ENCODE measurements at places on chromosomes 4 and X.

DNA sequence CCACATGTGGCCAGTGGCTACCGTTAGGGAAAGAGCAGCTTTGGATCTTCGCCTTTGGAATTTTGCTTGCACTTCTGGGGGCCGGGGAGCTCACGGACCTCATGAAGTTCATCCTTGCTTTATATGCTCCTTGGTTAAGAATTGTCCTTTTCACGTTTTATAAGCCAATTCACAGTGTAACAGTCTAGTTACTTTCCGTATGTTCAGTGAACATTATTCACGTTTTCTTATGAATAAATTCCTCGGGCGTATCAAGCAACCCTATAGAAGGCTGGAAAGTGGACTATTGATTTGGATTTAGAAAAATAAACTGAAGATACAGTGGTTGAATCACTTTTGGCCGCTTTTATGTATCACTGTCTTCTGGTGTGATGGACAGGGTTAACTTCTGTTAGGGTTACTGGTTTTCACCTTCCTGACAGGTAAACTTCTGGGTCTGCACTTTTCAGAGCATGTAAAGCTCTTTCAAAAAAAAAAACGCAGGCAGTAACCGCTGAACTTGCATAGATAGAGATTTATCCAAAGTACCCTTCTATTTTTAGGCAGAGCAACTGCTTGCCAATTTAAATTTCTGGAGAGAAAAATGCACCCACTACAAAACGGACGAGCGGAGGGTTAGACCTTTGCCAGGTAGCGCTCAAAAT is 569 bp upstream of the PDLIM5 start:
- no peak for DNase-seq

DNA sequence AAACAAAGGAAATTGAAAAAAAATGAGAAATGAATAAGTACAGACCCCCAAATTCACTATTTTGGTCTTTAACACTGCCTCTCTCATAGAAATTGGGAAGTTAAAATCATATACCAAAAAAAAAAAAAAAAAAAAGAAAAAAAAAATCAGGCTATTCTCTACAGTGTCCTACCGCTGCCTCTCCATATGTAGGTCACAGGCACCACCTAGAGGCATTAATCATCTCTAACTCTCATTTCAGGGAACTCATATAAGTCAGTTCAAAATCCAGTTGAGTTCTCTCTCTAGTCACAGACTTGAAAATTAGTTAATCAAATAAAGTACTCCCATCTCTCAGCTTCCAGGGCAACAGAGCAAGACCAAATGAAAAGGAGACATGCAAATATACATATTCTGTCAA is 47.9 kb downstream of the COX18 start:
- no peak for DNase-seq

- DNase-seq, result no peak
Observed at GRCh38 chr4:77590482-77590881, 15.1 kb upstream of the CXCL13 start.

- DNase-seq, result no peak
Observed at GRCh38 chrX:1053072-1053471, 159.4 kb downstream of the CRLF2 start.

DNA sequence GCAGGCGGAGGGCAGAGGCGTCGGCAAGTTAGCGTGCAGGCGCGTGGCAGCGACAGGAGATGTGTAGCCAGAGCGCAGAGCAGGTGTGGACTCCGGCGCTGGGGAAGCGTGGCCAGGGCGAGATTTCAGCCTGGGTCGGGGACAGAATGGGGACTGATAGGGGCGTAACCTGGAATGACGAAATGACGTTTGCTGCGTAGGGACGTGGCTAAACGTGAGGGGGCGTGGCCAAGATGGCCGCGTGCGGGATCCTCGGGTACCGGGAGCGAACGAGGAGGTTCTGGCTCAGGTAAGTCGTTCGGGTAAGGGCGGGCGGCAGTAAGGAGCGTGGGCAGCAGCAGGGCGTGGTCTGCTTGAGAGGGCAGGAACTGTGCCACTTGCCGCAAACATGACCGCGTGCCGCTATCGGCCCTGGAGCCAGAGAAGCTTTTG is 10.9 kb upstream of the CLTRN start:
- no peak for DNase-seq

GRCh38 chr4:8267077-8267476 is 2.5 kb upstream of the HTRA3 start:
- DNase-seq, result no peak

DNA sequence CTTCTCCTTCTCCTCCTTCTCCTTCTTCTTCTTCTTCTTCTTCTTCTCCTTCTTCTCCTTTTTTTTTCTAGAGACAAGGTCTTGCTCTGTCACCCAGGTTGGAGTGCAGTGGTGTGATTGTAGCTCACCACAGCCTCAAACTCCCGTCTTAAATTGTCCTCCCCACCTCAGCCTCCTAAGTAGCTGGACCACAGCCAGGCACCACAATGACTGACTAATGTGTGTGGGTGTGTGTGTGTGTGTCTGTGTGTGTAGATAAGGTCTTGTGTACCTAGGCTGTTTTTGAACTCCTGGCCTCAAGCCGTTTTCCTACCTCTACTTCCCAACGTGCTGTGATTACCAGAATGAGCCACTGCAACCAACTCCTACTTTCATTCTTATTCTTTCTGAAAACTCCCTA is 390.9 kb downstream of the ADAM29 start:
- no peak for DNase-seq

GRCh38 chrX:151929126-151929525 is 16.4 kb downstream of the MAGEA4 start:
- no peak for DNase-seq

DNA sequence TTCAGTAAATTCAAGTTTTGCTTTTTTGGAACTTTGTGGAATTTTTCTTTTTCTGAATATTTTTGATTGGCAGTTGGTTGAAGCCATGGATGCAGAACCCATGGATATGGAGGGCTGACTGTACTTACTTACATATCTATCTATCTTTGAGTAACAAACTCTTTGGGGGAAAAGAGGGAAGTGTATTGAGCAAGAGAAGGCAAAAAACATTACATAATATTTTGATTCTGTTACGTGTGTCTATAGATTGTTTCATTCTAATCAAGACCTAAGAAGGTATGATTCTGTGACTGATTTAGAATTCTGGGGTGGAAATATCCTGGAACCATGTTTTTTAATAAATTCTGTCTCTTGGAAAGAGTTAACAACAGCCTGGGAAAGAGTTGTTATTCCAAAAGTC is 31.5 kb downstream of the GRSF1 start:
- DNase-seq, result no peak

GRCh38 chrX:153445106-153445855 is 575 bp downstream of the TREX2 start:
- DNase-seq, result no peak

DNA sequence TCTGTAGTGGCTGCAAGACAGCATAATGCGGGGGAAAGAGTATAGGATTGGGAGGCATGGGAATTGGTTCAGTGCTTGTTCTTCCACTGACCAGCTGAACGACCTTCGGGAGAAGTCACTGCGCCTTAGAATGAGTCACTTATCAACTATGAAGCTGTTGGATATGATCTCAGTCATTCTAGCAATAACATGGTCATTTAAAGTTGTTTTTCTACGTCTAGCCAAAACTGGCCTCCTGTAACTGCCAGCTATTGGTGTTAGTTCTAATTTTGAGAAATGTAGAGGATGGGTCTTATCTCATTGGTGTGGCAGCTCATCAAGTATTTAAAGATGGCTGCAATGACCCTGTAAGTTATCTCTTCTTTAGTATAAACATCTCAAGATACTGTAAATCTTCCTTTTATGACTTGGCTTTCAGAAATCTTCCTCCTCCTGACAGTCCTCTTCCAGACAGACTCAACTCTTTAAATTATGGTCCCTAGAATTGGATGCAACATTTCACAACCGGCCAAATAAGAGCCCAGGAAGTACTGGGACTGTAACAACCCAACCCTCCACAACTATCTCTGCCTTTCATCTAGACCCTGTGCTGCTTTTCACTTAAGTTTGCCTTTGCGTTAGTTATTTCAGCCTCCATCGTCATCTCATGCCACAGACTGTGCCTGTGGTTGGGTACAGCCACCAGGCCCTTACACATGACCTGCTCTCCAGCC is 243.3 kb downstream of the CBR4 start:
- DNase-seq, result no peak

DNA sequence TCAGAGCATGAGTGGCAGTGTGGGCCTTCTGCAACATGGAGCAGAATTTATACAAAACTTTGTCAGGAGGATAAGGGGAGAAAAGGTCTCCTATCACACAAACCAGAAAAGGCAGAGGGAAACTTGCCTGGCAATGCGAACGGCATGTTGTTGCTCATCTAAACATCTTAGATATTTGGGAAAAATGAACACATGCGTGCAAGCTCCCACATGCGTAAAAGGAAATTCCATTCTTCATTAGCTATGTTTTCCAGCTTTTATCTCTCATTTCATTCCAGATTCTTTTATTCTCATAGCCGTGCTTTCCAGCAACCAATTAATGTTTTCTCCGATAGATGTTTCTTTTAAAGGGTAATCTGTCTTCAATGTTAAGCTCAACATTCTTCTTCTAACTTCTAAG is 31.3 kb upstream of the GBA3 start:
- no peak for DNase-seq

DNA sequence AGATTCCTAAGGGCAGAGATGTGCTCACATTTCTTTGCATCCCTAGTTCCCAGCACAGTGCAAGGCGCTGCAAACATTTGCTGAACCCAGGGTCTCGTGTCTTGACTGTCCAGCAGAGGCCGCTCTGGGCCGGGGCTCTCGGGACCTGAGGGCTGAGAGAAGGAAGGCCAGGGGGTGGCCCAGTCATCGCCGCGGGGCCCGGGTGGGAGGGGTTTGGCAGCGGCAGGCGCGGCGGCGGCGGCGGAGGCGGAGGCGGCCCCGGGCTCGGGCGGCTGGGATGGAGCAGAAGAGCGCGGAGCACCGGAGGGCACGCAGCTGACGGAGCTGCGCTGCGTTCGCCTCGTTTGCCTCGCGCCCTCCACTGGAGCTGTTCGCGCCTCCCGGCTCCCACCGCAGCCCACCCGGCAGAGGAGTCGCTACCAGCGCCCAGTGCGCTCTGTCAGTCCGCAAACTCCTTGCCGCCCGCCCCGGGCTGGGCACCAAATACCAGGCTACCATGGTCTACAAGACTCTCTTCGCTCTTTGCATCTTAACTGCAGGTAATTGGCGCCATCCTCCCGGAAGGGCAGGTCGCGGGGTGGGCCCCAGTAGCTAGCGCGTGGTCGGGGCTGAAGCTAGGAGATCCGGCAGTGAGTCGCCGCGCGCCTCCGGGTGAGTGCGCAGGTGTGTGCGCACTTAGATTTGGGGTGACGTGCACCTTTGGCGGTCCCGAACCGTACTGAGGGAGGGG is at the start of gene PARM1:
PARM1 (plus strand) TSS at position 285 of the 730 bp plus-strand sequence; CDS start at position 497, 212 bp downstream.
- DNase-seq, result peak; percentile 11

GRCh38 chrX:71111141-71111843 is at the start of gene IL2RG:
Gene IL2RG, minus strand, starts transcription at chrX:71111577. Its CDS starts 38 bp downstream, at chrX:71111539.
- no peak for DNase-seq

DNA sequence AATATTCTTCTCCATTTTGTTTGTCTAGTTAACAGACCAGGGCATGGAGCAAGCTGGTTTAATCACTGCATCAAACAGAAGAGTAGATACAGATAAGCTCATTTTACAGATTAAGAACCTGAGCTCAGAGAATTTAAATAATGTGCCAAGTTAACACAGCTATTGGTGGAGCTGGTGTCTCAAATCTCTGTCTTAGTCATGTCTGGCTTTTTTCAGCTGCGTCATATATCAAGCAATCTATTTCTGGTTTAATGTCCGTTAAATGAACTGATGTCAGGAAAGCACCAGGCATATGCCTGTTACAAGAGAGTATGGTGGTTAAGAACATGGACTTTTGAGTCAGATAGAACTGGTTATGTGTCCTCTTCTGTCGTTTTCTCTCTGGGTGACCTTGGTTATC is 79.8 kb upstream of the ADGRA3 start:
- no peak for DNase-seq

DNA sequence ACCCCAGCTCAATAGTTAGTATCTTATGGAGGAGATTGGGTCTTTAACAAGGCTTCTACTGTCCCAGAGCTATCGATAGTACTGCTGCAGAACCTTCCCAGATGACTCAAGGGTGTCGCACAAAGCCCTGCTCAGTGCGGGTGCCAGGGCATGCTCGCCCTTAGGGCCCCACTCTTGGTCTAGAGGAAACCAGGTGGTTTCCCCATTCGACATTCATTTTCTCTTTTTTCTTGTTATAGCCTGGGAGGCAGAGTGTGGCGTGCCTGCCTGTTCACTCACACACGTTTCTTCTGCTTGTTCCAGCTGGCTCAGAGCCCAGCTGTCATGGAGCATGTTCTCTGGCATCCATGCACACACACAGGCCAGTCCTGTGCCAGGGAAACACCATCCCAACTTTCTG is 144.5 kb downstream of the SMIM20 start:
- DNase-seq, result no peak

DNA sequence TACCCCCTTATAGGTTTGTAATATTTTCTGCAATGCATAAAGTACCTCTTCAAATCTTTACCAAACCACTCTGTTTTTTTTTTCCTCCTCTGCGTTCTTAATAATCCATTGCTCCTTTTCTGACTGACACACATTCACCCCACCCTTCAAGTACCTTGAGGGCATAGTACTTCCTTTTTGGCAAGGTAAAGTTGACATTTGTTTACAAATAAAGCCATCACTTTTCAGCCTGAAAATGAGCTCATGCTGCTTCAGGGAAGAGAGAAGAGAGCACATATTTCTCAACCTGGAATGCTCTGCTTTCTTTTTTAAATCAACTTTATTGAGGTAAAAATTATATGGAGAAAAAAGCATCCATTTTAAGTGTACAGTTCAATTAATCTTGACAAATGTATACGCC is 113.9 kb downstream of the AGTR2 start:
- DNase-seq, result no peak

GRCh38 chr4:4440333-4441061 is 53.6 kb downstream of the NSG1 start:
- no peak for DNase-seq

DNA sequence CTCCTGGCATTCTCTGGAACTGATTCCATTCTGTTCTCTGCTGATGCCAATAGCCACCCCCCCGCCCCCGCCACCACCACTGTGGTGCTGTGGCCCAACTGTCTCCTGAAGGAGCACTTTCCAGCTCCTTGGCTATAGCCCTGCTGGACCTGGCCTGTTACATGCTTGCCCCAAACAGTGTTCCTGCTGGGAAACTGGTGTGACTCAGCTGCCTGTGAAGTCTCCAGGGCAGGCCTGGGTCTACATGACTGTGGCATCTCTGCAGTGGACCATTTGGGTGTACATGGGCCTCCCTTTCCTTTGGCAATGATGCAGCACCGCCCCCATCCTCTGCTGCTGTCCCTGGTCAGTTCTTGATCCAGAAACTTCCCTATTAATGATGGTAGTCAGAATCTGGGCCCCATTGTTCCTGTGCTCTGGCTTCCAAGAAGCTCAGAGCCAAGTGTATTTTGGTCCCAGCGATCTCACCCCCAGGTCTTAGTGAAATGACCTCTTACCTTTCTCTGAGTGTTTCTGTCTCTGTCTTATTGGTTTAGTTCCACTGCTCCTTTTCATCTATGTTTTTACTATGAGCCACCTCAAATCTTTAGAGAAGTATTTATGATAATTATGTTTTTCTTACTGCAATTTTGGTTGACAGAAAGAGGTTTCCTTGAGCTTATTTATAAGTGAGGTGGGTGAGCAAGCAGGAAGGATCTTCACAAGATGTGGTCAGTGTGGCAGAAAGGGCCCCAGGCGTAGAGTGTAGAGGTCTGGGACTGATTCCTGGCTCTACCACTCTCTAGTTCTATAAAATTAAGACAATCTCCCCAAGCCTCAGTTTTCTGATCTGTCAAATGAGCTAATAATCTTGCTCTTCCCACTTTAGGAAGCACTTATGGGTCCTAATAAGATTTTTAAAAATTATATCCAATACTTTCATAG is 210.7 kb upstream of the EOLA2 start:
- DNase-seq, result no peak

- DNase-seq, result no peak
Observed at GRCh38 chrX:5646818-5647217, 581.8 kb downstream of the NLGN4X start.

GRCh38 chrX:47514533-47515235 is 31.7 kb upstream of the ZNF41 start:
- no peak for DNase-seq

Data from SW 1271 (cell line).